ENCODE measurements at places on chromosomes 7 and 10. TPM values are rescaled to one million over a fixed set of nuclear protein-coding genes. Genes with fewer than 3 reads are reported as not detected.

Gene TOMM7
- 296 TPM for total RNA-seq

Gene SLC26A5
- total RNA-seq, result 0.16 TPM

Gene PITX3
- not detected for total RNA-seq

Gene CFAP43
- 0.40 TPM for total RNA-seq

Gene SPDYE9
- not detected for total RNA-seq

Gene ACTL6B
- 2.2 TPM for total RNA-seq

Gene DMBT1
- total RNA-seq, result 0.08 TPM

Gene MSS51
- 1.8 TPM for total RNA-seq

Gene KIF5B
- total RNA-seq, result 241 TPM

Gene NUDCD3
- total RNA-seq, result 57.0 TPM
